ENCODE measurements at places on chromosomes 5 and 9.

DNA sequence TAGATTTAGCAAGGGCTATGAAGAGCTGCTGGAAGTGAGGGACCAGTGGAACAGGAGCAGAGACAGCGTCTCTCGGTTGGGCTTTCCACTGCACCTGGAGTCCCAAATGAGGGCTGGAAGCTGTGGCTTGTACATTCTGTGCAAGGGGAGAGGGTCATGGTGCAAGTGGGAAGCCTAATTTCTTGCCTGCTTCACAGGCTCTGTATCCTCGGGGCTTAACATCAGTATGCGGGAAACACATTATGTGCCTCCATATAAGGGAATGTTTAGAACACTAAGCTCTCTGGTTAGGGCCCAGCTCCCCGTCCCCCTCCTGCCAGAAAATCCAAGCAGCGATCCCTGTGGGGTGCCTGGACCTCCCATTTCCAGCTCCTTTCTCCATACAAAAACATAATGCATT is 89.0 kb upstream of the NIPAL4 start:
- DNase-seq: no peak

- DNase-seq: no peak
Observed at GRCh38 chr5:50717651-50718050, 51.2 kb downstream of the PARP8 start.

- DNase-seq: no peak
Observed at GRCh38 chr9:72524820-72525540, 3.6 kb downstream of the TMC1 start.

DNA sequence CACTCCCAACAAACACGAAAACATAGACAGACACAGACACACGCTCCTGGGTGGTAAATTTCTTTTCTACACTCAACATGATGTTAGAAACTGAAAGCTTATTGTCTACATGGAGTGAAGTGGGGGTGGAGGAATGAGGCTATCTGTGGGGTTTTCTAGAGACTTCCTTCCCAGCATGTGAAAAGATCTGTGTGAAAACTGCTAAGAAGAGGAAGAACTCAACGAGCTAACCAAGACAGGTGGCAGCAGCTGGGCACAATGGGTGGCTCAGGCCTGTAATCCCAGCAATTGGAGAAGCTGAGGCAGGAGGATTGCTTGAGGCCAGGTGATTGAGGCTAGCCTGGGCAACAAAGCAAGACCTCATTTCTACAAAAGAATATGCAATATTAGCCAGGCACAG is 7.6 kb downstream of the FYB1 start:
- no peak for DNase-seq

DNA sequence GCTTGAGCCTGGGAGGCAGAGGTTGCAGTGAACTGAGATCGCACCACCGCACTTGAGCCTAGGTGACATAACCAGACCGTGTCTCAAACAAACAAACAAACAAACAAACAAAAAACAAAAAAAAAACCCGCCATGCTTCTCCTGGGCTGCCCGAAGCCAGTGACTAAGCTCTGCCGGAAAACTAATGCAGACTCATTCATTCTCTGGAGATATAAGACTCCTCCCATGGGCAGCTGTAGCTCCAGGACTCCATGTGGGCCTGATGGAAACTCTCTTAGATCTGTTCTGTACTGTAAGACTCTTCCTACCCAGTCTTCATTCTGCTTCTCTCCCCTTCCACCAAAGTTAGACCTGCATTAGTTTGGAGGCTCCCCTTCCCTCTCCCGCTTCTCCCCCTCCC is 11.1 kb downstream of the GLDC start:
- no peak for DNase-seq

DNA sequence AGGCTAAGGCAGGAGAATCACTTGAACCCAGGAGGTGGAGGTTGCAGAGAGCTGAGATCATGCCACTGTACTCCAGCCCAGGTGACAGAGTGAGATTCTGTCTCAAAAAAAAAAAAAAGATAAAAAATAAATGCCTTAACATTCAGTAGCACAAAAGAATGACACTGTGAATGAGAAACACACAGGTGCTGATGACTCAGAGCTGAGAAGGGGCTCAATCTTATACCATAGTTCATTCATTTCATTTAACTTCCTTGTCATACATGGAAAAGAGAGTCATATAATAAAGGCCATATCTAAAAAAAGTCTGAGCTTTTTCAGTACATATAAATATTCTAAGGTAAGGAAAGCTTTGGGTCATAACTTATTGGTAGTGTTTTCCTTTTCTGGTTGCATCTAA is 40.6 kb downstream of the WWC1 start:
- DNase-seq: no peak

- no peak for DNase-seq
Observed at GRCh38 chr5:88829054-88829453, 53.9 kb downstream of the MEF2C start.

DNA sequence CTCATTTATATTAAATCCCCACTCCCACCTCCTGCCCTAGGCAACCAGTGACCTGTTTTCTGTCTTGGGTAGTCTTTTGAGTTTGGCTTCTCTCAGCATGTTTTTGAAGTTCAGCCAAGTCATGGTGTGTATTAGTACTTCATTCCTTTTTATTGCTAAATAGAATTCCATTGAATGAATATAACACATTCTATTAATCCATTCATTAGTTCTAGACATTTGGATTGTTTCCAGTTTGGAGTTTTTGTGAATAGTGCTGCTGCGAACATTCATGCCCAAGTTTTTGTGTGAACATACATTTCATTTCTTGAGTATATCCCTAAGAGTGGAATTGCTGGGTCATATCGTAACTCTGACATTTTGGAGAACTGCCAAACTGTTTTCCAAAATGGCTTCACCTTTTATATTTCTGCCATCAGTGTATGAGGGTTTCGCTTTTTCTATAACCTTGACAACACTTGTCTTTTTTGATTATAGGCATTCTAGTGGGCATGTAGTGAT is 2.7 kb downstream of the ZNF346 start:
- DNase-seq: no peak

GRCh38 chr5:54278036-54278830 is 32.1 kb downstream of the ARL15 start:
- DNase-seq: no peak

GRCh38 chr5:160369990-160370712 is at the start of gene C1QTNF2:
Gene C1QTNF2, minus strand, starts transcription at chr5:160370626. Its CDS starts 15,615 bp downstream, at chr5:160355011.
- DNase-seq: no peak

- no peak for DNase-seq
Observed at GRCh38 chr9:81078555-81078954, 610.8 kb downstream of the TLE1 start.

GRCh38 chr5:18764161-18764560 is 1129.9 kb downstream of the TAF11L14 start:
- DNase-seq: no peak

GRCh38 chr9:111661802-111662521 is 557 bp downstream of the GNG10 start:
- peak; percentile 9 for DNase-seq

DNA sequence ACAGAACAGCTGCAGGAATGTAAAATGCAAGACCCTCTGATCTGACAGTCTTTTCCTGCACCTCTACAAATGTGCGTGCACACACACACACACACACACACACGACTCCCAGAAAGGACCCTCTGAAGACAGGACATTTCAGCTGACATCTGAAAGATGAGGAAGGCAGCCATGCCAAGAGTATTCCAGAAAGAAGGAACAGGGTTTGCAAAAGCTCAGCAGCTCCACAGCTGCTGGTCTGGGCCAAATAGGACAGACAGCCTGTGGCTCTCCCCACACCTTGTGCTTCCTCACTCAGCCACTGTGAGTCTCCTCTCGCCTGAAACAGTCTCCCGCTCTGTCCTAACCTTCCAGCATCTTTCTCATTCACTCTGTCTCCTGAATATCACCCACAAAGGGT is 189.0 kb downstream of the PALM2AKAP2 start:
- DNase-seq: no peak

GRCh38 chr5:77971776-77972468 is 195.8 kb upstream of the TBCA start:
- DNase-seq: no peak

- DNase-seq: no peak
Observed at GRCh38 chr5:67163863-67164595, 32.6 kb downstream of the CD180 start.

- DNase-seq: no peak
Observed at GRCh38 chr5:179771311-179771895, 22.4 kb upstream of the LTC4S start.

DNA sequence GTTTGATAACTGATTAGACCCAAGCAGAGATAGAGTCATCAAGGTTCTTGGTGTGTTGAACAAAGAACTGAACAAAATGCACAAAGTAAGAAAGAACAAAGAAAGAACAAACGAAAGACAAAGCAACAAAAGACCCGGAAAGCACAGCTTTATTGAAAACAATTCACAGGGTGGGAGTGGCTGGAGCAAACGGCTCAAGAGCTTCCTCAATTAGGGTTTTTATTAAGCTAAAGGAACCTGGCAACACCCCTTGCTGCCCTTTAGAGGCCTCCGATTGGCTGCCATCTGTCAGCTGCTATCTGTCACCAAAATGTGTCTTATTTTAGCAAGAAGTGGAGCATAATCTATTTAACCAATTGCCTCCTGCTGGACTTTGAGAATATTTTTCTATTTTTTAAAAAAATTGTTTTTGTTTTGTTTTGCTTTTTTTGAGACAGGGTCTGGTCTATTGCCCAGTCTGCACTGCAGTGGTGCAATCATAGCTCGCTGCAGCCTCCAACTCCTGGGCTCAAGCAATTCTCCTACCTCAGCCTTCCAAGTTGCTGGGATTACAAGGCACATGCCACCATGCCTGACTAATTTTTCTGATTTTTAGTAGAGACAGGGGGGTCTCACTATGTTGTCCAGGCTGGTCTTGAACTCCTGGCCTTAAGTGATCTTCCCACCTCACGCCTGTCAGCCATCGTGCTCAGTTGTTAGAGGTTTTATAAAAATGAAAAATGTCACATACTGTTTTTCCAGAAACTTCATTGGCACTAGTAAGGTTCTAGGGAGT is 7.7 kb upstream of the ABO start:
- DNase-seq: no peak

DNA sequence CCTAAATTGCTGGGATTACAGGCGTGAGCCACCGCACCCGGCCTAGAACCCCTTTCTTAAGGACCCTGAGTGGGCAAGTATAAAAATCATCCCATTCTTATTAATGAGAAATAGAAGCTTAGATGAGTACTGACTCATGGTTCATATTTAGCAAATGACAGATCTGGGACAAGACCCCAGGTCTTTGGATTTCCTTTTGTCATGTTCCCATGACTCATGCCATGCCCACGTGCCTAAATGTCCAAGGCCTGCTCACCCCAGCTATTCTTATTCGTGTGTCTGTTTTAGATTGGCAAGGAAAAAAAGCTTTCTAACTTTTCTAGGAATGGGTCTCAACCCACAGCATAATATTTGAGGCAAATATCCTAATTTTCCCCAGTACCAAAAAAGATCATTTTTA is 57.7 kb upstream of the RPS23 start:
- no peak for DNase-seq

GRCh38 chr9:89436963-89437625 is 60.8 kb downstream of the SEMA4D start:
- DNase-seq: peak; percentile 65

- DNase-seq: no peak
Observed at GRCh38 chr5:88727705-88728313, 155.2 kb downstream of the MEF2C start.

DNA sequence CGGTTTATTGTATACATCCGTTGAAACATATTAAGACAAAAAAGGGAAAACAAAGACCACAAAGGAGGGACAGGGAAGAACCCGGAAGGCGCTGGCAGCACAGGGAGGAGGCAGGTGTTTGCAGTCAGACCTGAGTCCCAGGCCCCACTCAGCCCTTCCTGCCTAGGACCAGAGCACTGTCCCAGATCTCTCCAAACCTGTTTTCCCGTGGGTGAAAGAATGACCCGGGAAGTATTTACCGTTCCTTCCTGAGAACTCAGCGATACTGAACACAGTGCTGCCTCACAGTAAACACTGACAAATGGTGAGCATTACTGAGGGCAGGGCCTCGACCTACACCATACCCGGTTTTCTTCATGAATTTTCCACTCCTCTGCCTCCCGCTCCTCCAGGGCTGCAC is 1.2 kb downstream of the ABO start:
- DNase-seq: no peak

- DNase-seq: no peak
Observed at GRCh38 chr9:121613009-121613752, 38.3 kb upstream of the DAB2IP start.

- DNase-seq: no peak
Observed at GRCh38 chr9:108549184-108549583, 306.6 kb downstream of the ACTL7B start.

DNA sequence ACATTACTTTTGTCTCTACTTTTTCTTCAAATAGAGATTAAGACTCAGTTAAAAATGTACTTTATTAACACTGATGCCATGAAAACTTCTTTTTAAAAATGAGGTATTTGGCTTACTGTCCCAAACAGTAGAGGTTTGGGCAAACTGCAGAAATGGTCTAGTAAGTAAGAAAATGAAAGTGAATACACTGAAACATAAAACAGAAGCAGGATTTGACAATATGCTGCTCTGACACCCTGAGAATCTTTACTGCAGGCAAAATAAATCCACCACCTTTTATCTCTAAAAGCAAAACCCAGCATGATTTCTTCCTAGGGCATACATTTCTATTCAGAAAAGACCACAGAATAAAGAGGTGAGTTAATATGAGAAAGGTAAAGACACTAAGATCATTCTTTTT is 86.2 kb downstream of the SLC38A9 start:
- no peak for DNase-seq

DNA sequence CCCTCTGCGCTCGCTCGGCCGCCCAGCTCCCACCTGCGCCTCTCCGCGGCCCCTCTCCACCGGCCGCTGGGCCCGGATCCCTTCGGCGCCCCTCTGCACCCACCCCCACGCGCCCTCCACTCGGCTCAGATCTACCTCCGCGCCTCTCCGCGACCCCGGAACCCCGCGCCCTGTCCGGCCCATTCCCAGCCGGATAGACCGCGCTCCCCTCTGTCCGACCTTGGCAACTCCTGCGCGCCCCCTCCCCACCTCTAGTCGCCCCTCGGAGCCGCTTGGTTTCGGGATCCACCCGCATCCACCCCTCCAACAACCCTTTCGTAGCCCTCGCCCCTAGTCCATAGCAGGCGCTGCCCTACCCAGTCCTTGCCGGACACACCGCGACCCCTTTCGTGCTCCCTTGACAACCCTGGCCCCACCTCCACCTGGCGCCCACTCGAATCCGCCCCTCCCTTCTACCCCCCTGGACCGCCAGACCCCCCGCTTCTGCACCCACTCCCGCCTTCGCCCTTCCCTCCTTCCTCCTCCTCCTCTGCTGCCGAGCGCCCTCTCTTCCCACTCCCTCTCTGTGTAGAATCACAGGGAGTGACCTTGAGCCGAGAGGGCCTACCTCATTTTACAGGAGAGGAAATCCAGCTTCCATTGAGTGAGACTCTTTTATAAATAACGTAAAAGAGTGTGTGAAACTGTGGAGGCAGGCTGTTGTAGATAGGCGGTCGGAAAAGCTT is 525 bp upstream of the AK3 start:
- peak; percentile 17 for DNase-seq

All from T-helper 1 cell (primary cell).